Hindlimb muscle (tissue), 1 donor: ENCODE measurements at places on chromosomes 4 and X. TPM values are rescaled to one million over a fixed set of nuclear protein-coding genes. Genes with fewer than 3 reads are reported as not detected.

GPR78 gene
- polyA plus RNA-seq: 0.75 TPM

GLRA3 gene
- polyA plus RNA-seq: not detected

PHKA2 gene
- 25.4 TPM for polyA plus RNA-seq

DNA sequence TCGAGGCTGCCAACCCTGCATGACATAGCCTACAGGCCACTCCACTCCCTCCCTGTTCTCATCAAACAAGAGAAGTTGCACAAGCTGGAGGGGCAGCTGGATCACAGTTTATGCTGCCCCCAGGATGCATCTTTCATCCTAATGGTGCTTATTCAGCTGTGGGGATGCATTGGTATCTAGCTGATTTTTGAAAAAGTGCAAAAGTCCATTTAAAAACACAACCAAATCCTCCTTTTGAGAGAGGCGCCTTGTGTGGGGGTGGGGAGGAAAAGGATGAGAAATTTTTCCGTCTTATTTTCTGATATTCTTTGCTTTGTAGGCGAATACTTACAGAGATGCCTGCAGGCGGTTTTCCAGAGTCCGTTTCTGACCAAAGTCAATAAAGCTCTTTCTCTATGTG is 276.4 kb upstream of the BOD1L1 start:
- no peak for DNase-seq

- DNase-seq: no peak
Measured at GRCh38 chr4:109072595-109072994, 229.9 kb downstream of the COL25A1 start.

- no peak for DNase-seq
Measured at GRCh38 chr4:153547520-153547919, 81.4 kb downstream of the TMEM131L start.
